GM23248 (cell line): ENCODE measurements at places on chromosomes 6 and 20.

DNA sequence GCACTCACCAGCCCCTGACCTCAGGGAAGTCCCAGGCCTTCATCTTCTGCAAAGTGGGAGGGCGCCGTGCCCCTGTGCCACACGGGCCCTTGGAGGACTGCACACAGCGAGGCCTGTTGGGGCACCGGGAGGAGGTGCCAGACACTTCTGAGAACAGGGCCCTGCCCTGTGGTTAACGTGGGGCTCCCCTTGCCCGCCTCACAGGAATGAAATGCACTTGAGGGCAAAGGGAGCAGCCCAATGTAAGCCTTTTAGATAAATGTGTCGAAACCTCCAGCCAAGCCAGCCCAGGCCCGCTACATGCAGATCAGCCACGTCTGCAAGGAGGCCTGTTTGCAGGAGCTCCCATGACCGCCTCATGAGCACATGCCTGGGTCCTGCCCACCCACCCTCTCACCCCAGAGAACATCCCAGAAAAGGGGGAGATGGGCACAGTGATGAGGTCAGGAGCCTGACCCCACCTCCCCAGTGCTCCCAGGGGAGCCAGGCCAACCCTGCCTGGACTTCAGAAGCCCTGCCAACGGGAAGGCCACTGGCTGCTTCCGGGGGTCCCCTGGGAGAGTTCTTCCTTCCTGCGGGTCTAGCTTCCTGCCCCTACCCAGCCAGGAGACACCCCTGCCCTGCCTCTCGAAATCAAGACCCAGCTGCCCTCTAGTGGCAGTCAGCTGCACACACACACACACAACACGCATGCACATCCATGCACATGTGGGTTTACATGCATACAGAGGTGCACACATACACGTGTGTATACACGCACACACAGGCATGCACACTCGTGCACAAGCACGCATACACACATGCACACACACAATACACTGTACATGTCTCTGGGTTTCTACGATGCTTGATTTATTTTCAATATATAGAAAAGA lies 178.7 kb downstream of the TAF4 start:
- DNase-seq, result peak; percentile 53

- DNase-seq, result no peak
These were observed 111.9 kb downstream of the ARMC2 start for GRCh38 chr6:108959972-108960582.

GRCh38 chr20:11921321-11921720 lies 3.6 kb downstream of the BTBD3 start:
- no peak for DNase-seq

DNA sequence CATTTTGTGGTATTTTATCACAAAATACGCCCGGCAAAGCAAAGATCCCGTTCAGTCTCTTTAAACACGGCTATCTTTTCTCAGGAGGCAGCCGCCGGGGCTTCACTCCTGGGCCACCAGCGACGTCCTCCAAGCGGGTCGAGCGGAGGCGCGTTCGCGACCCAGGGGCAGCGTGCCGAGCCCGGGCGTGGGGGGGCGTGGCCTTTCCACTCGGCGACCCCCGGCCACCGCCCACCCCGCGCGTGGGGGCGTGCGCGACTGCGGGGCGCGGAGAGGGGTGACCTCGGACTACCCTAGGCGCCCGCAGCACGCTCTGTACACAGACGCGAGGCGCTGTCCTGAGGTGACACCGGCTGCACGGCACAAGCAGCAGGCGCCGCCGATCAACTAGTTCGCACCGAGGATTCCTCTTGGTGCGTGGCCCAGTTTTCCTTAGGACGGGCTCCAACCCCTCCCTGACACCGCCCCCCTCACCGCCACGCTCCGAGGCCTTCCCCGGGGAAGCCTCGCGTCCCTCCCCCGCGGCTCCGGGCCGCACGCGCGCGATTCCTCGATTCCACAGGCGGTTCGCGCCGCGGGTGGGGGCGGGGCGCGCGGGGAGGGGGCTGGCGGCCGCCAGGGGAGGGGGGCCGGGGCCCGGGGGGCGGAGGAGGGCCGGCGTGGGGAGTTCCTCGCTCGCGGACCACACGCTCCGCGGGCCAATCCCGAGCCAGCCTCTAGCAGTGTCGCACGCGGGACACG lies 1.1 kb upstream of the JARID2 start:
- peak; percentile 91 for DNase-seq

GRCh38 chr6:140602431-140603248 lies 1228.2 kb upstream of the CITED2 start:
- peak; percentile 2 for DNase-seq

- no peak for DNase-seq
These were observed 6.2 kb upstream of the KCNQ2 start for GRCh38 chr20:63478346-63479302.

- DNase-seq, result no peak
These were observed 718.7 kb upstream of the ADGRB3 start for GRCh38 chr6:67916399-67916798.

DNA sequence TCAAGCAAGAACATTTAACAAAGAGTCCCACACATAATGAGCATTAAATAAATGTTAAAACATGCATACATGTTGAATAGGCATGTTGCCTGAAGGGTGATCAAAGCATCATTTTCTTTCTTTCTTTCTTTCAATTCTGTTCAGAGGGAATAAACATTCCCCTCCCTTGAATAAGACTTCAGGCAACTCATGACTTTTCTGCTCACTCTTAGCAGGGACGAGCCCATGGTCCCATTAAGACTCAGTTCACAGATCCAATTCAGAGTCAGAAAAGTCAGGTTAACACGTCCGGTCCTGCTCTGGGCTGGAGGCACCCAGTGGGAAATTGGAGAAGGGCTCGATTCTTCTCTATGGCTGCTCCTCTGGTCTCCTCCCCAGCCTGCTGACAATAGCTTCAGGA lies 181.7 kb downstream of the ZNF217 start:
- no peak for DNase-seq

DNA sequence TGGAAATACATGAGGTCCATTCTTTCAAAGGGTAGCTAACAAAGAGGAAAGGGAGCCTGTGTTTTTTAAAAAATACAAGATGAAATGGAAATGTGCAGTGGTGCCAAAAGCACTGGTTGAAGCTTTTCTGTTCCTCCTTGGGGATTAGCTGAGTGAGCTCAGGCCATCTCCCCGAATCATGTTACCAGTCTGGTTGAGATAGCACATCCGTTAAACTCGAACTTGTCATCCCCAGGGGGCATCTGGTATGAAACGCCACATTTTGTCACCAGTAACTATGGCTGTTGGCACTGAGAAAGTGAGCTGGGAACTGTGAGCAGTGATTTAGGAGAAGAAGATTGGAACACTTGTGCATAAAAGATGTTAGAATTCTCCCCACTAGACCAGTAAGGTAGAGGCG lies 196.2 kb downstream of the SAMD5 start:
- DNase-seq, result no peak

- peak; percentile 31 for DNase-seq
These were observed 9.6 kb downstream of the CMTR1 start for GRCh38 chr6:37442416-37443215.

DNA sequence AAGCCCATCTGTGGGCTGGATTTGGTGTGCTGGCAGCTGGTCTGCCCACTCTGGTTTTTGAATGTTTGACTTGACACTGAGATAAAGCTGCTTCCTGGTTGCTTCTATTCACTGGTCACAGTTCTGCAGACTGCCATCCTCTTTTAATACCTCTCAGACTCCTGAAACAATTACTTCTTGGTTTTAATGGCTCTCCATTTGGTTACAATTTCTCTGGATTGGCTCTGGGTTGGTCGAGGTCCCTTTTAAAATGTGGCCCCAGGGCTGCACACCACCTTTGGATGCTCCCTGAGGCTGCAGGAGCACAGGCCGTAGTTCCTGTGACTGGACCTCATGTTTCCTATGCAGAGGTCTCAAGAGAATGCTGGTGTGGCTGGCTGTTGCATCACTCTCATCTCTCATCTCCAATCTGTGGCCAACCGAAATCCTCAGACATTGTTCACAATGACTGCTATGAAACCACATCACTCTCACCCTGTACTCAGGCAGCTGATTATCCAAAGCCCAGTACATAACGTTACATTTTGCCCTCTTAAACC lies 98.5 kb downstream of the INSM1 start:
- DNase-seq, result peak; percentile 93

DNA sequence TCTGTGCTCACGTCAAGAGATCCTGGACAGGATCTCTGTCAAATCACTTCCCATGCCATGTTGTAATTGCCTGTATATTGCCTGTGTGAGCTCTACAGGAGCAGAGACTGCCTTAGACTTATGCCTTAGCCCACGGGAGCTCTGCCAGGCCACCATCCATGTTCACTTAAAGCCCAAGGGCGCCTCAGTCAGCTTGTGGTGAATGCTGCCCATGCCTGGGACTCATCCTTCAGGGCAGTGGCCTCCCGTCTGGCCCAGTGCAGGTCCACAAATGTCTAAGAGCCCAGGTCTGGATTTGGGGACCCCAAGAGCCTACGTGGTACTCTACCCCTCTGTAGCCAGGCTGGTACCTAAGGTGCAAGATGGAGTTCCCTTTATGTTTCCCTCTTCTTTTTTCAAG lies 22.4 kb upstream of the BPIFA2 start:
- DNase-seq, result no peak

GRCh38 chr6:126235363-126235762 lies 104.6 kb upstream of the CENPW start:
- DNase-seq, result no peak

DNA sequence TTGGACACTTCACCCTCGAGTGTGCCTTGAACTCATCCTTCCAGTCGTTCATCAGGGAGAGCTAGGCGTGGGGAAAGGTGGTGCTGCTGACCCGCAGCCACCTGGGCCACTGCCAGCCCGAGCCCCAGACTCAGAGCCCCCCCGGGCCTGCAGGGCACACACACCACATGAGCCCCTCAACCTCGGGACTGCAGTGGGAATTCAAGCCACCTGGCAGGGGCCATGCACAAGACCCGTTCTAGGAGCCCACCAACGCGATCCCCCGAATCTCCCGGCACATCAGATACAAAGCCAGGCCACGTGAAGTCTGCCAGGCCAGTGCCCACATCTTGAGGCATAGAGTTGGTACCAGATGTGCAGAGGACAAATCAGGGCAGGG lies 2.8 kb downstream of the ZNF512B start:
- no peak for DNase-seq

DNA sequence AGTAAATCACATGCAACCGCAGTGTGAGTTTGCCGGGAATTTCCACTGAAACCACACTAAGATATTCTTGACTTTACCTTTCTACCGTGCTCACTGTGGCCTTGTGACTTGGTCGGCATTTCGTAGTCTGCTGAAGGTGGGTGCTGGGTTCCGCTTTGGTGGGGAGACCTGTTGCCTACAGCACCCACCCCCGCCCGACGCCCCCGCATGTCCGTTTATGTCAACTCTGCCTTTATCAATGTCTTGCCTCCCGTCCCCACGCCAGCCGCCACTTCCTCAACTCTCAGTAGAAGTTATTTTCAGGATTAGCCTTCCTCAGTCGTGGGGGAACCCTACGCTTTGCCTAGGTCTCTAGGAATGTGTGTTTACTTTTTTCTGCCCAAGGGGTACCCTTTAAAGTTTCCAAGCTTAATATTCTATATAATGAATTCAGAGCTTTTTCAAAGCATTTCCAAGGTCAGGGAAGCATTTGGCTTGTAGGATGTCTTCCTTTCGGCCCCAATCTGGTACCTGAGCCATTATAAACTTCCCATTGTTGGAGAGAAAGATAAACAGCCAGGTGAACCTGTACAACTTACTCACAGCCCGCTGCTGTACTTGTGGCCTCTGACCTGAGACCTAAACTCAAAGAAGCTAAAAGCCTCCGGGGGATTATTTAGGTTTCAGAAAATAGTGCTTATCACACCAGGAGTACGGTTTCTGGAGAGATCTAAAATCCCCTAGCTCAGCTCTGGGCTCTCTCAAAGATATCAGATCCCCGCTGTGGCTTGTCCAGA lies 54.2 kb downstream of the TBC1D7 start:
- DNase-seq, result no peak

GRCh38 chr20:62555642-62556420 lies 80.0 kb upstream of the GATA5 start:
- DNase-seq, result peak; percentile 28

GRCh38 chr6:170186006-170186935 lies 104.6 kb downstream of the DLL1 start:
- no peak for DNase-seq

DNA sequence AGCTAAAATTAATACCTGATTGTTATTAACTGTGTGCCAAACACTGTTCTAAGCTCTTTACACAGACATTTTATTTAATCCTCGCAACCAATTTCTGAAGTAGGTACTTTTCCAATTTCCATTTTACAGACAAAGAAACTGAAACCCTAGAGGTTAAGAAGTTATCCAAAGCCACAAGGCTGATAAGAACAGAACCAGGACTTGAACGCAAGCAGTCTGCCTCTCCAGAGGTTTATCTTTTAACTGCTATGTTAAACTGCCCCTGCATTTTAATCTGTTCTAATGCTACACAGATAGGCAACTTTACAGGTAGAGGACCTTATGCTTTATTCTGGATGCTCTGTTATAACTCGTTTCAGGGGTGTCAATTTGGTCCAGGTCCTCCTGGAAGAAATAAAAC lies 118.2 kb downstream of the SLC16A10 start:
- DNase-seq, result no peak

DNA sequence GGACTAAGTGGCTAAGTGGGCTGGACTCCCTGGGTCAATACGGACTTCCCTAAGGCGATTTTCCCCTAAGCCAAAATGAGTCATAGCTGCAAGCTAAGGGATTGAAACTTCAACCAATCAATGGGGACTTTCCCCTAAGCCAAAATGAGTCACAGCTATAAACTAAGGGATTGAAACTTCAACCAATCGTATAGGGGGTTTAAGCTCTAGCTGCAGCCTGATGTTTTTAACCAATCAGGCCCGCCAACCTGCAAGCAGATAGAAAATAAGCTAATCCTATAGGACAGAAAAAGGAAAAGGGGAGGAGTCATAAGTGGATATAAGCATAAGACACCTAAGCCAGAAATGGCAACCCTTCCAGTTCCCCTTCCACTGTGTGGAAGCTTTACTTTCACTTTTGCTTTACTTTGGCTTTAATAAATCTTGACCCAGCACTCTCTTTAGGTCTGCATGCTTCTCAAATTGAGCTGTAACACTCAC lies 655.0 kb upstream of the HS3ST5 start:
- DNase-seq, result no peak

- no peak for DNase-seq
These were observed 2.8 kb downstream of the EYA2 start for GRCh38 chr20:46897328-46897880.

- DNase-seq, result no peak
These were observed 19.1 kb upstream of the PRDM1 start for GRCh38 chr6:106066989-106067388.

- no peak for DNase-seq
These were observed 13.7 kb upstream of the MRAP2 start for GRCh38 chr6:84019842-84020211.

- DNase-seq, result peak; percentile 76
These were observed 675.9 kb upstream of the CITED2 start for GRCh38 chr6:140050101-140050995.

- no peak for DNase-seq
These were observed 72.2 kb downstream of the SENP6 start for GRCh38 chr6:75673884-75674283.

DNA sequence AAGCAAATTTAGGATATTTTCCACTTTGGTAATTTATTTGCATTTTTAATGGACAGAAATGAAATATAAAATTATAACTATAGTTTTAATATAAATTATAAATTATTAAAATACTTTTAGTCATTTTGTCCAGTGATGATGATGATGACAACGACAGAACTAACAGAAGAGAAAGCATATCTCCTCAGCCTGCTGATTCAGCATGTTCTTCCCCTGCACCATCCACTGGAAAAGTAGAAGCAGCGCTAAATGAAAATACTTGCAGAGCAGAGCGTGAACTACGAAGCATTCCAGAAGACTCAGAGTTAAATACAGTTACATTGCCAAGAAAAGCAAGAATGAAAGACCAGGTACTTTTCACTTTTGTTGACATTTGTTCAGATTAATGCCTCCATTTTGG lies 64.9 kb downstream of the SENP6 start:
- DNase-seq, result no peak

- DNase-seq, result peak; percentile 29
These were observed 22.0 kb upstream of the VSTM2L start for GRCh38 chr20:37880726-37881591.
